ENCODE measurements at places on chromosomes 7 and 10.

- DNase-seq, result no peak
Measured at GRCh38 chr10:132929953-132930548, 12.3 kb downstream of the CFAP46 start.

- DNase-seq, result no peak
Measured at GRCh38 chr7:111760043-111760442, 197.8 kb upstream of the IMMP2L start.

GRCh38 chr10:127619546-127620325 is 70.6 kb downstream of the NPS start:
- no peak for DNase-seq

- DNase-seq, result no peak
Measured at GRCh38 chr10:66862687-66863258, 63.1 kb upstream of the LRRTM3 start.
